ENCODE measurements at places on chromosomes 3 and 15.
A peak's percentile ranks its signal among the peaks of the same experiment; 100 is the strongest.

DNA sequence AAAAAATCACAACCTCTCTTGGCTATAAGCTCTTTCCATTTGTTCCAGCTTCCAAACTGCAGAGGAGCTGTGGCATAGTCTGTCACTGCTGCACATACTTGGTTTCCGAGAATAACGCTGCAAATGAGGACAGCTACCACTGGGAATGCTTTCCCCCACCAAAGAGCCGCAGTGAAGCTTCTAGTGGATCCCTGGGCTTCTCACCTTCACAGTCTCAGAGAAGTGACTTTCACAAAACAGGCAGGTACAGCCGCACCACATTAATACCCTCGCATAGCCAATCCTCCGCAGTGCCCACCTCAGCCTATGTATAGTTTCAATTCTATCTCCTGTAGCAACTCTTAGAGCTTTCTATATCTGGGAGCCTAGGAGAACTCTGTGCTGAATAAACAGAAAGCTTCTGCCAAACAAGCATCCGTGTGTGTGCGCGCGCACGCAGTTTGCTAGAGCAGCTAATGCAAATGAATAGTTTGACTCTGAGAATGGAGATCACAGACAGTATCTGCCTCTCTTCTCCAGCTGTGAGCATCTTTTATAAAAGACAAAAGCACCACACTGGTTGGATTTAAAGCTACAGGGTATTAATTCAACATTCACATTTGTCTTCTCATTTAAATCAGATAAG, 81.9 kb upstream of the PLXND1 start:
- DNase-seq, result no peak

DNA sequence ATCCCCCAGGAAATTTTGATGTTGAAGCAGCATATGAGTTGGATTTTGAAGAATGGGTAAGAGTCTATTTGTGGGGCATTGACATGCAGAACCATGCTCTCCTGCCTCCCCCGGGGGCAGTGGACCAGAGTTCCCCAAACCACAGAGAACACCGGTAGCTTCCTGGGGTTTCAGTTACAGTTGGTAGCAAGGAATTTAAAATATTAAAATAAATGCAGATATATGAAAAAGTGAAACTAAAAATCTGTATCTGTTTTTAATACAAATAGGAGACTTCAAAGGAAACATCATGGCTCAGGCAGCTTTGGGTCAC, 37.4 kb downstream of the SLC9A9 start:
- DNase-seq, result no peak

- DNase-seq, result no peak
These were observed 60.4 kb downstream of the PLS1 start for GRCh38 chr3:142656575-142656974.

DNA sequence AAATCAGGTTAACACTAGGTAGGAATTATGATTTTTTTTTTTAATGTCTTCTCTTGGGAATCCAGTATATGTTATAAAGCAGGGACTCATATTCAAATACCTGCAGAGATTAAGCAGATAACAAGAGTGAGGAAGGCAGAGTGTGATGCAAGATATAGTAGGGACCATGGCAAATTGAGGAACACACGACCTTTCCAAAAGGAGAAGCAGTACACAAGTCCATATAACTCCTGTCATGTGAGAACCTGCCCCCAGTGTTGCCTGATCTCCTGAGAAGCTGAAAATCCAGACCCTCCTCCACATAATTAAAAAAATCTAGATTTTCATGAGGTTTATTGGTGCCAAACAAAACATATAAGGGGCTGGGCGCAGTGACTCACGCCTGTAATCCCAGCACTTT, 3.6 kb downstream of the RFC4 start:
- DNase-seq, result no peak

DNA sequence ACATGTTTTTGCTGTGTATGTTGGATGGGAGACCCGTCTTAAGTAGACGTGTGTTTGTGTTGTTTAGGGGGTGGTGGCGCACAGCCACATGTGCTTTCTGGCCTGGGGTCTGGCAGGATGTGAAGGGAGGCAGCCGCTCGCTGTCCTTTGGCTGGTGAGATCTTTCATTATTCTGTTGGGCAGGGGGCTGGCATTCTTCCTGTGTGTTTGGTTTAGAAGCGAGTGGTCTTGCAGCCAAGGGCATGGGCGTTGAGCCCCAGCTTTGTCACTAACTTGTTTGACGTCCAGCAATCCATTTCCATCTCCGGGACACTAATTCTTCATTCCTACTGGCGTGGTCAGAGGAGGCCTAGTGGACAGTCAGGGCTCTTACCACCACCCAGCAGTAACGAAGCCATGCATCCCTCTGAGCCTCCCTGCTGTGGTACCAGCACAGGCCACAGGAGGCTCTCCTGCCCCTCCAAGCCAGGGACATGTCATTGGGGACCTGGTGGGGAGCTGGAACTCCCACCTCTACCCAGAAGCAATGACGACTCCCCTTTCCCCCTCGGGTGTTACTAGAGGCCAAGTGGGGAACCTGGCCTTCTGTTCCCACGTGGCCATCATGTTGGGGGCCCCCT, 10.7 kb downstream of the THSD4 start:
- DNase-seq, result no peak

DNA sequence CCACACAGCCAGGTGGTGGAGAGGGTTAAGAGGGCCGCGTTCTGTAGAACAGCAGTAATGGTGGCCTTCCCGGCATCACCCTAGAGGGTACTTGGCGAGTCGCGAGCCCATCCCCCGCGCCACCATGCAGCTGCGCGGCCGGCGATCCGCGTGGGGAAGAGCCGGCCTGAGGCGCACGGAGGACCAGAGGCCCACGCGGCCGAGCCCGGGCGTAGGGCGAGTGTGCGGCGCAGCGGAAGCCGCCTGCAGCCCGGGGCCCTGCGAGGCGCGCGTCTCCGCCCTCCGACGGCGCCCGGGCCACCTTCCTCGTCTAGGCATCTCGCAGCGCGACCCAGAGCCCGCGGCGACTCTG, 423 bp downstream of the TKT start:
- DNase-seq, result no peak

- DNase-seq, result no peak
These were observed 480.5 kb downstream of the OTOL1 start for GRCh38 chr3:161977063-161977462.

DNA sequence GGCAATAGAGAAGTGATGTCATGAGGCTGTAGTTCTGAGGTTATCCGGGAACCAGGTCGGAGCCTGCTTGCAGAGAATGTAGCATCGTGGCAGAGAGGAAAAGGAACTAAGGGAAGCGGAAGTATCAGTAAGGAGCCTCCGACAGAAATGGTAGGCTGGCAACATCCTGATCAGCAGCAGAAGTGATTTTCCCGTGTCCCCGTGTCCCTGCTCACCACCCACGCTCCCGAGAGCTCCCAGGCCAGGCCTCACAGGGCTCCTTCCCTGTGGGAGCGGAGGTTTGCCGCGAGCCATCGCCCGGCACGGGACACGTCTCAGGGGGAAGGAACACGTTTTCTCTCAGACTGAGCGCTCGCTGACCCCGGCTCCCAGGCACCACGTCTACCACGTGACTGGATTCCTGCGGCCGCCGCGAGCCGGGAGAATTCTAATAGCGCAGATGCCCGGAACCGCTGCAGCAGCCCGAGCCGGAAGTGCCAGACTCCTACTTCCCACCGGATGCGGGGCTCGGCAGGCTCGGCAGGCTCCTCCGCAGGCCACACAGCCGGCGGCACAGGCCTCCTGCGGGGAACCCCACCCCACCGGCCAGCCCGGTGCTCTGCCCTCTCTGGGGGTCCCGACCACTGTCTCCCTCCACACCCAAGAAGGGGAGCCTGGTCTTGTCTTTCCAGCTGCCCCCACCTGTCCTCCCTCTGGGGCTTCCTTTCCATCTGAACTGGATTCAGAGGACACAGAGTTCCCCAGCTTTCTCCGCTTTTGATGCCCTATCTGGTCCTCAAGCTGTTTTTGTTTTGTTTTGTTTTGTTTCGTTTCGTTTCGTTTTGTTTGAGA, 99.3 kb downstream of the BDH1 start:
- peak; percentile 64 for DNase-seq

GRCh38 chr3:117995842-117996437, 1038.7 kb downstream of the IGSF11 start:
- DNase-seq, result no peak

DNA sequence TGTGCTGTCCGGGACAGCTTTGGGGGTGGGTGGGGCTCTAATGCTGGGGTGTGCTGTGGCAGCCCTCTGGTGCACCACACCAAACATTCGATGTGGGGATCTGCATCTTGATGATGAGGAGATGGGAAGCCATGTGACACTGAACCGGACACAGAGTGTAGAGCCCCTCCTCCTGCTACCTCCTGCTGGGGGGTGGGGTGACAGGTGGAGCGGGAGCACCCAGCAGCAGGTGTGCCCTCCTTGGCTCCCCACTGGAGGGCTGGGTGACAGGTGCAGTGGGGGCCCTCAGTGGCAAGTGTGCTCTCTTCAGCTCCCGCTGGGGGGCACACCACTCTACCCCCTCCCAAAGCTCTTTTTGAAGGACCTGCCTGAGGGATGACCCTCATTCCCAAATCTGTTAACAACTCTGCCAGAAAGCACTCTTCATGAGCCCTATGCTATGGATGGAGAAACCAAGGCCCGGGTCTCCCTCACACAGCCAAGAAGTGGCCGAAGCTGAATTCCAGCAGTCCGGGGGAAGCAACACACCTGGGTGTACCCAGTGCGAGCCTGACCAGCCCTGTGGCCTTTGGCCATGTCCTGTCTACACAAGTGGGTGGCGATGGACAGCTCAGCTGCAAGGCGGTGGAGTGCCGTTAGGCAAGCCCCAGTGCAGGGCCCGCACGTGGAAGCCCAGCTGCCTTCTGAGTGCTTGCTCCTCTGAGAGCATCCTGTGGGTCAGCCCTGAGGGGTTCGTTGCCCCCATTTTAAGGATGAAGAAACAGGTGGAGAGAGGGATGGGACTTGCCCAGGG, 609 bp upstream of the UROC1 start:
- no peak for DNase-seq
